ENCODE measurements at places on chromosomes 7 and 10. TPM values are rescaled to one million over a fixed set of nuclear protein-coding genes. Genes with fewer than 3 reads are reported as not detected.

IL15RA gene
- 52.3 TPM for total RNA-seq

RBM48 gene
- 6.8 TPM for total RNA-seq

ADAM12 gene
- total RNA-seq = 0.20 TPM

NUB1 gene
- total RNA-seq = 52.8 TPM

CYP26A1 gene
- total RNA-seq = 0.60 TPM

PIP4K2A gene
- 26.3 TPM for total RNA-seq

ZNF853 gene
- 0.07 TPM for total RNA-seq

CALML3 gene
- total RNA-seq = not detected

SGMS1 gene
- total RNA-seq = 62.9 TPM

VSTM4 gene
- 0.40 TPM for total RNA-seq

C1QL3 gene
- total RNA-seq = 0.05 TPM

TES gene
- 93.7 TPM for total RNA-seq

C7orf33 gene
- total RNA-seq = not detected

LRIT1 gene
- not detected for total RNA-seq

FAM221A gene
- 2.8 TPM for total RNA-seq

LIPN gene
- total RNA-seq = not detected

NPFFR1 gene
- total RNA-seq = not detected

NOBOX gene
- not detected for total RNA-seq

PTF1A gene
- total RNA-seq = not detected

NACAD gene
- 1.3 TPM for total RNA-seq

GBF1 gene
- total RNA-seq = 44.3 TPM

TASOR2 gene
- total RNA-seq = 32.8 TPM

GPNMB gene
- 1.3 TPM for total RNA-seq

GPR15LG gene
- total RNA-seq = not detected

CLRN3 gene
- total RNA-seq = not detected

SKAP2 gene
- 40.2 TPM for total RNA-seq

OR2A12 gene
- not detected for total RNA-seq

UNCX gene
- total RNA-seq = not detected

VPS37D gene
- total RNA-seq = 1.8 TPM

ENTPD1 gene
- total RNA-seq = 3.5 TPM

ITIH5 gene
- total RNA-seq = 0.30 TPM

TAS2R41 gene
- total RNA-seq = not detected

GHRHR gene
- total RNA-seq = not detected

CFTR gene
- total RNA-seq = 1.7 TPM

WEE2 gene
- total RNA-seq = not detected

PNLIPRP1 gene
- total RNA-seq = not detected

CYCS gene
- 75.1 TPM for total RNA-seq

TUBAL3 gene
- total RNA-seq = 0.07 TPM

RAB19 gene
- not detected for total RNA-seq

SEMA3A gene
- 5.0 TPM for total RNA-seq

FRMD4A gene
- total RNA-seq = 75.3 TPM

HECTD2 gene
- 2.9 TPM for total RNA-seq

LIPM gene
- not detected for total RNA-seq

GDF2 gene
- total RNA-seq = not detected

WNT16 gene
- not detected for total RNA-seq

PCLO gene
- total RNA-seq = 0.33 TPM

SPDYE5 gene
- not detected for total RNA-seq

ACSM6 gene
- not detected for total RNA-seq

SRRM3 gene
- total RNA-seq = 0.93 TPM

OR2A42 gene
- not detected for total RNA-seq

C10orf143 gene
- total RNA-seq = not detected

CTAGE4 gene
- total RNA-seq = not detected

All from mammary microvascular endothelial cell (primary cell).